ENCODE measurements at places on chromosomes 3 and 15.
A peak's percentile ranks its signal among the peaks of the same experiment; 100 is the strongest.

DNA sequence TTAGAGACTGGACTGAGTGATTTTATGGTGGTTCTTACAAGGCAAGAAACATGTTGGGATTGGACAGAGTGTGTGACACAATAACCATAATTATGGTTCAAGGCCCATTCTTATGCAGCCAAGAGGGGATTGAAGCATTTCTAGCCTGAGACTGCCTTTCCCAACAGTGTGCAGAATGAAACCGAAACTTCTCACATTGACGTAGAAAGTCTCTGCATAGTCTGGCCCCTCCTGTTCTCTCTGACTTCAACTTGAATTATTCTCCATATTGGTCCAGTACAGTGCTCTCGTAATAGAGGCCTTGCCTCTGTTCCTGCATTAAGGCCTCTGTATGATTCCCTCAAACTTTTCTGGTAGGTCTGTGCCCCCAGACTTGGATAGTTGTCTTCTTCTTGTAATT lies 138.3 kb downstream of the DIPK2A start:
- no peak overlapping the region for H3K4me3 ChIP-seq
- no peak for DNase-seq
- no peaks in the 10 kb centered on the region for H3K4me1 ChIP-seq
- peaks cover 10% of the 10 kb centered on the region for H3K27me3 ChIP-seq
- H3K36me3 ChIP-seq: no peaks in the 10 kb centered on the region
- no peak overlapping the region for H3K27ac ChIP-seq

GRCh38 chr3:170622369-170623159 lies 36.7 kb upstream of the SLC7A14 start:
- no peak for DNase-seq

GRCh38 chr15:50059203-50059772 lies 59.7 kb downstream of the ATP8B4 start:
- no peaks in the 10 kb centered on the region for H3K4me1 ChIP-seq
- no peaks in the 10 kb centered on the region for H3K36me3 ChIP-seq
- H3K4me3 ChIP-seq: no peak overlapping the region
- no peak overlapping the region for H3K27ac ChIP-seq
- peaks cover 16% of the 10 kb centered on the region for H3K27me3 ChIP-seq

- H3K27me3 ChIP-seq: no peaks in the 10 kb centered on the region
- no peak for DNase-seq
Measured at GRCh38 chr3:57464801-57465200, 79.3 kb downstream of the DNAH12 start.

DNA sequence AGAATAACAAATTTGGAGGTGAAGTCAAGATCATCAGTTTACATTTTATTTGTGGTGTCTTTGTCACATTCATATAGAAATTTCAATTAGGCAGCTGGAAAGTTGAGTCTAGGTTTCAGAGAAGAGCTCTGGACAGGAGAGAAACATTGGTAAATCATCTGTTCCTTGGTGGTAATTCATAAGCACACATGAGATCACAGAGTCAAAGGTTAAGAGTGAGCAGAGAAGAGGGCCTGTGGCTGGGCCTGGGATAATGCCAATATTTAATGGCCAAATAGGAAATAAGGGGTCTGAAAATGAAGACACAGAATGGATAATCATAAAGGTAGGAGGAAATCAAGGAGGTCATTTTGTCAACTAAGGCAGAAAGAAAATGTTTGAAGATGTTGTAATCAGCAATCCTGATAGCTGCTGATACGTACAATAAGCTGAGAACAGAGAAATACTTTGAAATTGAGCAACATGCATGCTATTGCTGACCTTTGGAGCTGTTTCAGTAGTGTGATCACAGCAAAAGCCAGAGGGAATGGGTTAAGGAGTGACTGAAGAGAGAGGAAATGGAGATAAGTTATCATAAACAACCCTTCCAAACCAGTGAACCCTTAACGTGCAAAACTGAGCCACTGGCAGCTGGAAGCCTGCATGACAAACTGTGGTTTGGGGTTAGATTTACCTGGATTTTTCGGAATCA lies 692.8 kb downstream of the AGBL1 start:
- H3K27me3 ChIP-seq: no peaks in the 10 kb centered on the region
- no peak for DNase-seq
- no peaks in the 10 kb centered on the region for H3K4me1 ChIP-seq
- no peaks in the 10 kb centered on the region for H3K36me3 ChIP-seq

- H3K27ac ChIP-seq: no peak overlapping the region
- peak; percentile 26 for DNase-seq
- H3K4me1 ChIP-seq: peaks cover 7% of the 10 kb centered on the region
- no peaks in the 10 kb centered on the region for H3K27me3 ChIP-seq
- H3K4me3 ChIP-seq: no peak overlapping the region
Measured at GRCh38 chr3:13262493-13263211, 157.5 kb downstream of the NUP210 start.

- peaks cover 7% of the 10 kb centered on the region for H3K27me3 ChIP-seq
- no peak for DNase-seq
- H3K4me1 ChIP-seq: no peaks in the 10 kb centered on the region
- no peak overlapping the region for H3K27ac ChIP-seq
- no peaks in the 10 kb centered on the region for H3K36me3 ChIP-seq
- no peak overlapping the region for H3K4me3 ChIP-seq
Measured at GRCh38 chr3:123480428-123480827, 31.5 kb upstream of the ADCY5 start.

DNA sequence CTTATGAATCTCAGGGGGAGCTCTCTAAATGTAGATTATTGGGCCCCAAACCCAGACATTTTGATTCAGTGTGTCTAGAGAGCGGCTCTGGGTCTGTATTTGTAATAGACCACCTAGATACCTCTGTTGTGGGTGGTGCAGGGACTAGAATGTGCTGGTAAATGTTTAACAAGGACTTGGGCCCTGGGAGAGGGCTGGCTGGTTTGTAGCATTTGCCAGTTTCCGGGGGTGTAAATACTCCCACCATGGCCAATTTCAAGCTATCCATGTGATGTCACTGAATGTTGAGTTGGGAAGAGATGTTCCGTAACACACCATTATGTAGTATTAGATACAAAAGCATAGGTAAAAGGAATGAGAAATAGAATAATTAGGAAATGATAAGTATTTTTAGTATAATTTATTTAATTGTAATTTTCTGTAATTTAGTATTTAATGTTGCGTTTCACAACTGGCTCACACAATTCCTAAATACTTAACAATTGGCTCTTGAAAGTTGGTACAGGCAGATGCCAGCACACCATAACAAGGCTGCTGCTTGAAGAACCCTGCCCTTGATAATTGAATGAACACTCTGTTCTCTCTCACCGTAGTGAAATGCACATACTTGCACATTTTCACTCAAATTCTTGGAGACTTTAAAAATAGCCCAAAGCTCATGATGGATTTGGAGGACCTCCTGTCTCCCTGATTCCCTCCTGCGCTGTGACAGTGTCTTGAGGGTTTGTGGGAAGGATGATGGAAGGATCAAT lies 359.2 kb upstream of the PROK2 start:
- H3K4me3 ChIP-seq: no peak overlapping the region
- H3K36me3 ChIP-seq: no peaks in the 10 kb centered on the region
- no peak for DNase-seq
- peaks cover 11% of the 10 kb centered on the region for H3K4me1 ChIP-seq
- H3K27ac ChIP-seq: no peak overlapping the region

- DNase-seq: peak; percentile 34
- H3K4me3 ChIP-seq: no peak overlapping the region
- H3K4me1 ChIP-seq: peaks cover 85% of the 10 kb centered on the region
- no peaks in the 10 kb centered on the region for H3K27me3 ChIP-seq
- peaks cover 5% of the 10 kb centered on the region for H3K36me3 ChIP-seq
- peak overlapping the region; percentile 65 for H3K27ac ChIP-seq
Measured at GRCh38 chr15:67116742-67117141, 51.3 kb downstream of the SMAD3 start.

- H3K27me3 ChIP-seq: peaks cover 5% of the 10 kb centered on the region
- H3K4me3 ChIP-seq: no peak overlapping the region
- no peaks in the 10 kb centered on the region for H3K36me3 ChIP-seq
Measured at GRCh38 chr3:150871192-150871591, 34.0 kb downstream of the MINDY4B start.

DNA sequence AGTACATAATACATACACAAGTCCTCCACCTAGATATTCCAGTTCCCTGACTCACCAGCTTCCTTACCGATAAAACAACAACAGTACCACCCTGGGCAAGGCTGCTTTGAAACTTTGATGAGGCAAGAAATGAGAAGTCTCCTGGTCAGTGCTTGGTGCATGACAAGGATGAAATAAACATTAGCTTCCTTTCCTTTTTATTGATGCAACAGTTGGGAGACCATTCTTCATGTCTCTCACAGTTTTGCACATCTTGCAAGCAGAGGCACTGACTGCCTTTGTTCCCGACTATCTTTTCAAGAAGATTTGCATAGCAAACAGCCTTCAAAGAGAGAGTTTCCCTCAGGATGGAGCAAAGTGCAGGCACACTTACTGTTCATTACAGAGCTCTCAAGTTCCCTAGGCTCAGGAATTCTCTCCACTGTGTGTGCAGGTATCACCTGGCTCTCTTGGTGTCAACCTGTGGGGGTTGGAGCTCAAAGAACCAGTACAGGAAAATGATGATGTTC lies 65.2 kb downstream of the MYLK start:
- DNase-seq: no peak
- peaks cover 11% of the 10 kb centered on the region for H3K27me3 ChIP-seq
- H3K4me3 ChIP-seq: no peak overlapping the region
- H3K4me1 ChIP-seq: no peaks in the 10 kb centered on the region
- H3K36me3 ChIP-seq: no peaks in the 10 kb centered on the region
- no peak overlapping the region for H3K27ac ChIP-seq

- no peak for DNase-seq
- H3K27me3 ChIP-seq: no peaks in the 10 kb centered on the region
- peaks cover 50% of the 10 kb centered on the region for H3K4me1 ChIP-seq
- H3K36me3 ChIP-seq: peaks cover 4% of the 10 kb centered on the region
- H3K27ac ChIP-seq: no peak overlapping the region
Measured at GRCh38 chr3:71710906-71711494, 14.2 kb downstream of the EIF4E3 start.

DNA sequence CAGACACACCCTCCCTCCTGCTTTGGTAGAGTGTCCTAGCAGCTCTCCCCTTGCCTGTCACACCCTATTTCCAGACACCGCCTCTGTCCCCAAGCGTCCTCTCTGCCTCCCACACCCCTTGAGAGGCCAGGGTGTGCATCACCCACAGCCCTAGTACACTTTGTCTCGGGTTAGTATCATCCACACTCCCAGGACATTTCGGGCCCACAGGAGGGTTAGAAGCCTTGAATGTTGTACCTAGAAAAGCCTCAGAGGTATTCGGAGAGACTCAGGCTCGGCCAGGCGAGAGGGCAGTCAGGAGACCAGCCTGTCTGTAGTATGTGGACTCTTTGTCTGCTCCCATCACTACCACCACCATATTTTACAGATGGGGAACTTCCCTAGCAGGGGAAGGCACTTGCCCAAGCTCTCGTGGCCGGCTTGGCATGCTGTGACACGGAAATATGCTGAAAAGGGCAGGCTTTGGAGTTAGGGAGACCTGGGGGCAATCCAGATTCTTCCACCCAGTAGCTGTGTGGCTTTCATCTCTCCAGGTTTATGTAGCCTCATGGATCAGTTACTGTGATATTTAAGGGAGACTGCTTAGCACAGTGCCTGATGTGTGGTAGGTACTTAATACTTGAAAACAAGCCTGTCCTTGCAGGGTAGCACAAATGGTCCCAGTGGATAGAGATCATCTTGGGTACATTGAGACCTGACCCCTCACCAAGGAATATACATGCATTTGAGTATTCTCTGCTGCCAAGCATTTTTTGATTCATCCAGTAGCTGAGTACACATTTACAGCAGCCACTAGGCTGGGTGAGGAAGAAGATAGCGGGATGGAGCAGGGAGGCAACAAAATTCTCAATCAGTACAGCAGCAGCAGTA lies 1.4 kb downstream of the TMEM43 start:
- H3K27me3 ChIP-seq: no peaks in the 10 kb centered on the region
- DNase-seq: no peak
- H3K4me3 ChIP-seq: peak overlapping the region; percentile 93

DNA sequence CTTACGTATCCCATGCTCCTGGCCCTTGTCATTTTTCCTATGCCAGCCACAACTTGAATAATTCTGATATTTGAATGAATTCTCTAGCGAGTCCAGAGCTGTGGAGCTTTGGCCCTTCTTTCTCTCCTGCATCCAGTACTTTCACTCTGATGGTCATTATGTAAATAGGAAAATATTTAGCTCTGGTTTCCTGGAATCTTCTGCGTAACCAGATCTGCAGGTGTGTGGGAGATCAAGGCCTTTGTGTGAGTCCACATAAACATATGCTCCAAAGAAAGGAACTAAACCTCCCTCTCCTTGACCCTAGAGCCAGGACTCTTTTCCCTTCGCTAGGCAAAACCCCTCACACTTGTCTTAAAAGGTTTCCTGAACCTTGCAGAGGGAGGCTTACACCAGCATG lies 132.5 kb upstream of the THBS1 start:
- H3K27ac ChIP-seq: no peak overlapping the region
- H3K27me3 ChIP-seq: peaks cover 7% of the 10 kb centered on the region
- peaks cover under 1% of the 10 kb centered on the region for H3K4me1 ChIP-seq
- no peak for DNase-seq

DNA sequence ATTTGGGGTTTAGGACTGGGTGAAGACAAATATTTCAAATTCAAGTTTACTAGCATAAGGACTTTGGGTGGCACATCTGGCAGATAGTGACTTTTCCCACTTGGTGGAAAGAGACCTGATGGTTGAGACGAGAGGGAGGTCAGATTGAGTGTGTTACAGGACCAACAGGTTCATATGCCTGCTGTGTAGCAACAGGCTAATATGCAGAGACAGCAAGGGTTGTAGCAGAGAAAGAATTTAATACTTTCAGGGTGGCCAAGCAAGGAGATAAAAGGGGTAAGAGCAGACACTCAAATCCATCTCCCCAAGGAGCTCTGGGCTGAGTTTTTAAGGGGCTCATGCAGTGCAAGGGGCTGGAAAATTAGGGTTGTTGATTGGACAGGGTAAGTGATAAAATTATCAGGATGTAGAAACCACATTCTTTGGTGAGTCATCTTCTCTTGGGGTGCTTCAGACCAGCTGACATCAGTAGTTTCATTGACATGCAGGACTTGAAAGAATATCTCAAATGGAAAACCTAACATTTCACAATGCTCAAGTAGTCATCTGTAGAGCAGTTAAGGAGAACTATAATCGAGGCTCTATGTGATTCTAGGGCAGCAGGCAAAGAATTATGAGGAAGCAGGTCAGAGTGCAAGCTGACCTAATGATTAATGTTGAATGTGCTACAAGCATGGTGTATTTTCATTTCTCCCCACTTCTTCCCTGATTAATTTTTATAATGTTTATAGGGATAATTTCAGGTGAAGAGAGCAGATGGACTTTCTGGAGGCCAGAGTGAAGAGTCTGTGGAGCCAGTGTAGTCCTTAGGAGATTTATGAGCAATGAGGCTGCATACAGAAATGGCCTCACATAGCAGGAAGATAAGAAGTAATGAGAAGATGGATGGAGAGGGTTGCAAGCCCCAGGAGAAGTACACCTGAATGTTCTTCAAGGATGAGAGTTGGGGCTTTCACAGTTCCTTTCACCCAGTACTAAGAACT lies 13.7 kb downstream of the FOXB1 start:
- peaks cover 17% of the 10 kb centered on the region for H3K27me3 ChIP-seq
- peaks cover 19% of the 10 kb centered on the region for H3K4me1 ChIP-seq
- no peak overlapping the region for H3K27ac ChIP-seq
- no peak overlapping the region for H3K4me3 ChIP-seq

- no peaks in the 10 kb centered on the region for H3K4me1 ChIP-seq
- no peaks in the 10 kb centered on the region for H3K36me3 ChIP-seq
- H3K27ac ChIP-seq: no peak overlapping the region
- no peak for DNase-seq
- H3K4me3 ChIP-seq: no peak overlapping the region
- no peaks in the 10 kb centered on the region for H3K27me3 ChIP-seq
Measured at GRCh38 chr3:50172626-50173220, 17.6 kb downstream of the SEMA3F start.
